Fibroblast of skin of right biceps (primary cell): ENCODE measurements at places on chromosomes 16 and 17.

- DNase-seq = no peak
These were observed 40.9 kb upstream of the RBFOX3 start for GRCh38 chr17:79651761-79652160.

DNA sequence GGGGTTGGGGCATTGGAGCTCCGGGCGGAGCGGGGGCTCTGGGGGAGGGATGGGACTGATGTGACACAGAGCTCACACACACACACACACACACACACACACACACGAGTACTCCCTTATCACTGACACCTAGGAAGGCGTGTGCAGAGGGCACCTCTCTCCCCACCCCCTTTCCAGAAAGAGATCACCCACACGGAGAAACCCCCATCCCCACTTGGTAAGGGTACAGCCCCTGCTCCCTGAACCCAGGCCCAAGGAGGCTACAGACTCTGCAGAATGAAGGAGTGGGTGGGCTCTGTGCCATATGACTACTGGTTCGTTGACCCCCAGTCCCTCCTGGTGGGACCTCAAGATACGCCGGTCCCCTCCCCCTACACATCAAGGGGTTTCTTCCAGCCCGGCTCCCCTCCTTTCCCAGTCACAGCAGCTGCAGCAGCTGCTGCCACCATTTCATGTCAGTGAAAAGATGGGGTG lies 8.7 kb upstream of the ARHGAP23 start:
- no peak for DNase-seq

GRCh38 chr17:74020522-74020921 lies 183.0 kb upstream of the RPL38 start:
- DNase-seq = no peak

DNA sequence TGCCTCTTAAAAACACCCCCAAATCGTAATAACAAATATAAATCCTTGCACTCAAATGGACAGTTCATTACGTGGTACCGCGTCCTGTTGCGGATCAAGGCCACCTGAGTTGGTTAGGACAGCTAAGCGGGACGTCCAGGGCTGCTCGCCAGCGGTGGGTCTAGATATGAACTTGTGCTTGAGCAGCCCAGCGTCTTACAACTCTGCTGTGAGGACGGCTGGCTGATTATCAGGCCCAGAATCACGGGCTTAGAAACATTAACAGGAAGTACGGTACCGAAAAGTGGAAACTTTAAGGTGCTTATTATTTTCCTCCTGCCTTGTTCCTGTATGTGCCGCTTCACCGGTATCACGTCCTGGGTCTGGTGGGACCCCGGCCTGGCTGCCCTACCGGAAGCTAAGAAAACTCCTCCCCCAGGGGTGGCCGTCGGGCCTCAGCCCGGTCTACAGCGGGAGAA lies 832 bp upstream of the SRRM2 start:
- no peak for DNase-seq

GRCh38 chr16:15548482-15548891 lies 94.5 kb downstream of the MARF1 start:
- DNase-seq = peak; percentile 44

- no peak for DNase-seq
These were observed 107.2 kb downstream of the PHKB start for GRCh38 chr16:47568351-47568750.

DNA sequence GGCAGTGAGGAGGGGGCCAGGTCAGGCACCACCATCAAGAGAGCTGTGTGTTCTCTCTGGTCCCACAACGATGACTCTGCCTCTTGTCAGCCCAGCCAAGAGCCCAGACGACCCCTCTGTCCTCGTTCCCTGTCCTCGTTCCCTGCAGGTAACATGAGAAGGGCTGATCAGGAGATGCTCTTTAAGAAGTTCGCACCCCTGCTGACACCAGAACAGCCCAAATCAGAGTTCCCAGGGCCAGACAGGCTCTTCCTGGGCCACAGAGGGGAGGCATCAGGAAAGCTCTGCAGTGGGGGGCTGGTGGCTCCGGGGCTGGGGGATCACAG lies 13.5 kb upstream of the DNAI2 start:
- no peak for DNase-seq

- no peak for DNase-seq
These were observed 430.8 kb downstream of the WWOX start for GRCh38 chr16:78530283-78530682.

GRCh38 chr17:65346166-65346565 lies 209.0 kb downstream of the RGS9 start:
- DNase-seq = peak; percentile 21

- DNase-seq = peak; percentile 91
These were observed 684 bp downstream of the ZNF668 start for GRCh38 chr16:31073142-31073969.

DNA sequence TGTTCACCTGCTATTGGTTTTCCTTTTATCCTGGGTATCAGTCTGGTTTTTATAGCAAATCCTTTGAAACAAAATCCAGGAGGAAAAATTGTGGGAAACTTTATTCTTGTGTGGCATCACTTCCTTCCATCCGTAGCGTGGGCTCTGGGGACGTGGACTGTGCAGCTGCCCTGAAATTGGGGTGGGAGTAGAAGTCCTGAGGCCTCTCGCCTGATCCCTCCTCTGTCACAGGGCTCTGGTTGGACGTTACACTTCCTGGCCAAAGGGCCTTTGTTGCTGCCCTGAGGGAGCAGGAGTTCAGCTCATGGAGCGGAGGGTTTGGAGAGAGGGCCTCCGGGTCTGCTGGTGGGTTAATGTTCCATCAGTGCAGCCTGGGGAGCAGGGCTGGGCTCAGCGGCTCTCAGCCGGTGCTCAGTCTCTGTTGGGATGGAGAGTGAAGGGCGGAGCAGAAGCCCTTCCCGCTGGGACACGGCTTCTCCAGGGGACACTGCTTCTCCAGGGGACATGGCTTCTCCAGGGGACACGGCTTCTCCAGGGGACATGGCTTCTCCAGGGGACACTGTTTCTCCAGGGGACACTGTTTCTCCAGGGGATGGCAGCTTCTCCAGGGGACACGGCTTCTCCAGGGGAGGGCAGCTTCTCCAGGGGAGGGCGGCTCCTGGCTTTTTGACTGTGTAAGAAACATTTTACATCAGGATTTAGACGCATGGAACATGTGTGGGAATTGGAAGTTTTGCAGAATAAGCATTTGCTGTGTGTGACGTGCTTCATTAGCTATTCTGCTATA lies 15.2 kb upstream of the RPL13 start:
- no peak for DNase-seq

GRCh38 chr17:36661047-36661666 lies 59.8 kb downstream of the MRM1 start:
- no peak for DNase-seq

GRCh38 chr17:2770129-2770528 lies 20.7 kb upstream of the CCDC92B start:
- no peak for DNase-seq

- DNase-seq = peak; percentile 88
These were observed 133.7 kb downstream of the RAB11FIP4 start for GRCh38 chr17:31524926-31525800.

GRCh38 chr17:46274238-46274637 lies 20.7 kb upstream of the LRRC37A start:
- DNase-seq = no peak

GRCh38 chr17:81727324-81728031 lies 15.4 kb downstream of the SLC25A10 start:
- DNase-seq = no peak

- DNase-seq = no peak
These were observed 1.8 kb downstream of the SYNGR3 start for GRCh38 chr16:1991588-1991947.

DNA sequence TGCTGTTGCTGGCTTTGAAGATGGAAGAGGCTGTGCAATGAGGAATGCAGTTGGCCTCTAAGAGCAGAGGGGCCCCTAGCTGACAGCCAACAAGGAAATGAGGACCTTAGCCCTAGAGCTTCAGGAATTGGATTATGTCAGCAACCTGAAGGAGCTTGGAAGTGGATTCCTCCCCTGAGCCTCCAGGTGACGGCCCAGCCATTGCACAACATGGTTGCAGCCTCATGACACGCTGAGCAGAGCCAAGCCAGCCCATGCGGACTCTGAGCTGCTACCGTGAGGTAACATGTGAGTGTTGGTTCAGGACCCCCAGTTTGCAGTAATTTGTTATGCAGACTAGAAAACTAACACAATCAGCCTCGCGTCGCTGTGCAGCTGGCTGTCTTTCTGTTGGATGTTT lies 20.2 kb downstream of the CCDC42 start:
- no peak for DNase-seq

DNA sequence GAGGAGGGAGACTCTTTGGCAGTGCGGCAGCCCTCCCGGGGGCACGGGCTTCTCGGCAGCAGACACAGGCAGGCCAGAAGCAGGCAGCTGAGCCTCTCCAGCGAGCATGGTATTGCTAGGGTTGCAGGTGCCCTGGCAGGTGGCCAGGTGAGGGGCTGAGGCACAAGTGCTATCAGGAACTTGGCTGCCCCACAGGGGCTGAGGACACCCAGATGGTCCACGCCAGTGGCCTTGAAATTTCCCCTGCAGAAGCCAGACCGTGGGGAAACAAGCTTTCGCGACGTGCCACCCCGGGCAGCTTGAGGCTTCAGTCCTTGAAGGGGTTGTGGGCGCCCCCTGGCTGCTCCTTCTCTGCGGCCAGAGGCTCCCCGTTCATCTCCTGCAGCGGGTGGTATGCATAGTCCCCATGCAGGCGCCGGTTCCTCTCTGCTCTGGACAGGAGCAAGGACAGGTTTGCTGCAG lies 8.5 kb downstream of the NAGPA start:
- DNase-seq = no peak

DNA sequence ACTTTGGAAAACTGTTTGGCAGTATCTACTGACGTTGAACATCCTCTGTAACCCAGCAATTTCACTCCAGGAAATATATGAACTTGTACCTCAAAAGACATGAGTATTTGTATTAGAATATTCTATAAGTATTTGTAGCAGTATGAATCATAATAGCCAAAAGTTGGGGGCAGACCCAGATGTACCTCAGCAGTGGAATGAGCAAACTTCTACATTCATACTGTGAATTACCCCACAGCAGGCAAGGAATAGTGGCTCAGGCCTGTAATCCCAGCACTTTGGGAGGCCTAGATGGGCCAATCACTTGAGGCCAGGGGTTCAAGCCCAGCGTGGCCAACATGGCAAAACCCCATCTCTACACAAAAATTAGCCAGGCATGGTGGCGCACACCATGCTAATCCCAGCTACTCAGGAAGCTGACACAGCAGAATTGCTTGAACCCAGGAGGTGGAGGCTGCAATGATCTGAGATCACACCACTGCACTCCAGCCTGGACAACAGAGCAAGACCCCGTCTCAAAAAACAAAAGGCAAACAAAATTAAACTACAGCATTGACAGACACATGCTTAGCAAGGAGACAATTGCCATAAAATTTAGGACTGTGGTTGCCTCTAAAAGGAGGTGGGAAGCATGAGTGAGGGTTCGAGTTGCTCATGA lies 11.2 kb upstream of the HELZ start:
- no peak for DNase-seq

- no peak for DNase-seq
These were observed 9.3 kb upstream of the MAF start for GRCh38 chr16:79609861-79610260.

DNA sequence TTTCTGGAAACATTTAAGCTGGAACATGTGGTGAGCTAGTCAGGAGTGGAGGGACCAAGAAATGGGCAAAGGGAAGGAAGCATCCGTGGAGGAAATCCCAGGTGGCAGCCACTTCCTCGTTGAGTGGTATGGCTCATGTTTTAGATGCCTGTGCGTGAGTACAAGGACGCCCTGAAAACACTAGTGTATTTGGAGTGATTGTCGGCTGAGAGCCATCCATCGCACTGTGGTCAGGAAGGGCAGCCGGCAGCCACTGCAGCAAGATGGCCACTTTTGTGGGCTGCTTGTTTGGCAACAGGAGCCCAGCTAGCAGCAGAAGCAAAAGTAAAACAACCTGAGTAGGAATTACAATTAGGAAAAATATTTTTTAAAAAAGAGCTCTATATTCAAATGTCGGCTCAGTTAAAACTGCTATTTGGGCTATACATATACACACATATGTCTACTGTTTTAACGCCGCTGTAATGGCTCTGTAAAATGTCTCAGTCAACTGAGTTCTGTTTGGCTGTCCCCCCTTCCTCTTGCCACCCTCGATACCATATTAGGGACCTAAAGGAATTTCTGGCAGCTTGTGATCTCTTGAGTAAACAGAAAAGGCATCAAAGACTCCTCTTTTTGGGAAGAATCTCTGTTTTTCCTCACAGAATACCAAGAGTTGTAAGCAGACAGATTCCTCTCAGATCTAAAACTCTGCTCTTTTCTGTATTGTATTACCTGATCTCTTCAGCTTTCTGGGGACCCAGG lies 39.2 kb downstream of the BRD7 start:
- no peak for DNase-seq

DNA sequence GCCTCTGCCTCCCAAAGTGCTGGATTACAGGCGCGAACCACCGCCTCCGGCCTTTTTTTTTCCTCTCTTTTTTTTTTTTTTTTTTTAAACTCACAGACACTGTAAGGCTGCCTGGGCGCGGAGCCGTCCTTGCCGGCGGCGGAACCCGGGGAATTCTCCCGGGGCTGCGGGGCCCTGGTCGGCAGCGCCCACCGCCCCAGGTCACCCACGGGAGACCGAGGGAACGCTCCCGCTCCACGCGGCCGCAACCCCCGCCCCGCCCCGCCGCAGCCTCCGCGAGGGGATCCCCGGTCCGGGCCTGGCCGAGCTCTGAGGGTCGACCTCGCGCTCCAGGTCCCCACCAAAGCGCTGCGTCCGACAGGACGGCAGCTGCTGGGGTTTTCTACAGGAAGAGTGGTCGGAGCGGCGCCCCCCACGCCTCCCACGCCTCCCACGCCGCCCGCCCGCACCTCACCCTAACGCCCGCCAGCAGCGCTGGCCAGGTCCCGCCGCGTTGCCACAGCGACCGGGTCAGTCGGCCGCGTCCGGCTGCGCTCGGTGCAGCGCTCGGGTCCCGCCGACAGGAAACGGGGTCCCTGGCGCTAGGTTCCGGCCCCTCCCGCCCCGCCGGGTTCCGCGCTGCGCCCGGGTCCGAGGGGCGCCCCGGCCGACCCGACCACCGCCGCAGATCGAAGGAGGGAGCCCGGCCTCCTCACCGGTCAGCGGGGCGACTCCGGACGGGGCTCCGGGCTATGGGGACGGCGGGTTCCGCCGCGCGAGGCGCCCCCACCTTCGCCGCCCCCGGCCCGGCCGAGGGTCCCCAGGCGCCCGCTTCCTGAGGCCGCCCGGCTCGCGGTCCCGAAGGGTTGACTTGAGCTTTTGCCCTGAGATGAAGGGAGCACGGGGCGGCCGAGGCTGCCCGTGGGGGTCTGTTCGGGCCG lies at the start of gene CCDC57:
TSS of gene CCDC57 (minus strand) at position 512 of the 920 bp plus-strand sequence. CDS start 10,898 bp downstream, outside the sequence.
- DNase-seq = peak; percentile 74

GRCh38 chr16:12455287-12455798 lies 348.3 kb downstream of the CPPED1 start:
- DNase-seq = peak; percentile 54
